Upper lobe of right lung (tissue), 1 donor: ENCODE measurements at places on chromosomes 3 and 15. TPM values are rescaled to one million over a fixed set of nuclear protein-coding genes. Genes with fewer than 3 reads are reported as not detected.

Gene GOLGA6L10
- total RNA-seq, result 0.23 TPM

Gene TMEM40
- not detected for total RNA-seq

Gene CIDEC
- total RNA-seq, result not detected

Gene ITIH1
- total RNA-seq, result not detected

Gene GHSR
- total RNA-seq, result not detected

Gene CTNNB1
- 305 TPM for total RNA-seq

Gene PRR23E
- not detected for total RNA-seq

DNA sequence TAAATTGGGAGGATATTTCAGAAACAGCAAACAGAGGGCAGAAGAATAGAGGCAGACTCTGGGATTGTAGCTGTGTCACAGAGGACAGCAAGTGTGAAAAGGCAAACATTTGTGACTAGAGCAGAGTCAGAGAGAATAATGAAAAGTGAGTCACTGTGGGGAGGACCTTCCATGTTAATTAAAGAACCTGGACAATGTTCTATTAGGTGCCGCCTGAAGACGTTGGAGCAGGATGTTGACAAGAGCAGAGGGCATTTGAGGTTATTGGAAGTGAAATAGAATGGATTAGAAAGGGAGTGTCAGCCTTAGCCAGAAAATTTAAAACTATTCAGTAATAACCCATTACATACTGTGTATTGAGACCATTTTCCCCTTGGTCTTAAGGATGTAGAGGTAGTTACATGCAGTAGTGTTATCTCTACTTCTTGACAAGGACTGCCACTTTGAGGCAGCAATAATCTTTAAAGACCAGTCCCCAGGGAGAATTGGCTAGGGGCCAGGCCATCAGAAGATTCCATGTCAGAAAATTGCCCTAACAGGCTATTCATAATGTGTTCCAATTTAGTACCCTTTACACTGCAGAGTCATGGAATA is 5.8 kb downstream of the ACKR2 start:
- no peak overlapping the region for H3K27ac ChIP-seq
- H3K36me3 ChIP-seq, result no peaks in the 10 kb centered on the region
- no peak overlapping the region for H3K4me3 ChIP-seq

- no peak overlapping the region for H3K27ac ChIP-seq
- H3K27me3 ChIP-seq, result no peaks in the 10 kb centered on the region
- H3K36me3 ChIP-seq, result no peaks in the 10 kb centered on the region
- no peak overlapping the region for H3K4me3 ChIP-seq
These were observed 98.8 kb downstream of the MME start for GRCh38 chr3:155178810-155179436.

DNA sequence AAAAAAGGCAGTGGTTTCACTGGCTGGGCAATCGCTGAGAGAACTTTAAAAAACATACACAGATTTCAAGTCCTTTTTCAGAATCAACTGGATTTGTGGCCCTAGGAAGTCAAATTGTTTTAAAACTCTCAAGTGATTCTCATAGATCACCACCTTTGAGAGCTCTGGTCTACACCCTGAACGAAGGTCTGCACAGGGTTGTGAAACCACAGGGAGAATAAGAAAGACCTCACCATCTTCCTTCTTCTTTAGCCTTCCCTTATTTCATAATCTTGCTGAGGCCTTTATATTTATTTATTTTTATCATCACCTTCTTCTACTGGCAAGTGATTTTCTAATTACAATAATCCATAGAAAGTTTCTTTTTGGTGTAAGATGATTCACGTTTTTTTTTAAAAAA is 58.1 kb downstream of the FOXP1 start:
- H3K36me3 ChIP-seq, result no peaks in the 10 kb centered on the region
- H3K27me3 ChIP-seq, result no peaks in the 10 kb centered on the region
- no peak overlapping the region for H3K27ac ChIP-seq

DNA sequence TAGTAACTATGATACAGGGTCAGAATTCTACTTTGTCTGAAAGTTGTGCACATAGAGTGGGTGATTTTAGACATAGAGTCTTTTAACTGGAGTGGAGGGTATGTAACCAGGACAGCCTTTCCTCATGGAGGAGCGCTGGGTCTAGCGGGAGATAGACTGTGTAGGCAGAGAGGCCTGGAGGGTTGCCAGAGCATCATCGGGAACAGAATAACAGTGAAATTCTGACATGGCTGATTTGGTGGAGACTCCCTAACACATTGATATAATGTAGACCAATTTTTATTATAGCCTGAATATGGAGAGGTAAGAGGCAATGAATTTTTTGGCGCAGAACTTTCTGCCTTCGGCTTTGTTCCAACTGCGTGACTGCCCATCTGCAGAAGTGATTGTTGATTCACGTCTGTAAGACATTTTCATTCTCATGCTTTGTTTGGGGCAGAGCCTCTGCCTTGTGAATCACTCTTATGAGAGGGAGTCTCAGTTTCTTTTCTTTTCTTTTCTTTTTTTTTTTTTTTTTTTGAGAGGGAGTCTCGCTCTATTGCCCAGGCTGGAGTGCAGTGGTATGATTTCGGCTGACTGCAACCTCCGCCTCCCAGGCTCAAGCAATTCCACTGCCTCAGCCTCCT is 16.0 kb downstream of the LPP start:
- H3K36me3 ChIP-seq, result no peaks in the 10 kb centered on the region
- H3K4me1 ChIP-seq, result peaks cover 22% of the 10 kb centered on the region
- no peak for DNase-seq
- H3K27ac ChIP-seq, result no peak overlapping the region
- H3K27me3 ChIP-seq, result no peaks in the 10 kb centered on the region

DNA sequence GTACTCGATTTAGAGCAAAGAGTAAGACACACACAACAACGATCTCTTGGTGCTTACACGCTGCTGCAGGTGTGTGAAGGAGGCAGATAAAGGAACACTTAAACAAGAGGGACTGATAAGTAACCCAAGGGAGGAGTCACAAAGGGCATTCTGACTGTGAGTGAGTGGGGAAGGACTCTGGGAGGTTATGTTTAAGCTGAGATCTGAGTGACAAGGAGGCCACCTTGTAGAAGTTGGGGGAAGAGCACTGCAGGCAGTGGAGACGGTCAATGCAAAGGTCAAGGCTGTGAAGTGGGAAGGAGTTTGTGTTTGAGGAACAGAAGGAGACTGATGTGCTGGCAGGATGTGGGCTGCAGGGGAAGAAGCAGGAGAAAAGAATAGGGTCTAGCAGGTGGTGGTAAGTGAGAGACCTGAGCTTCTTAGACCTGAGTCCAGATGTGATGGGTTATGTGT is 63.1 kb downstream of the LPP start:
- H3K4me3 ChIP-seq, result no peak overlapping the region
- DNase-seq, result no peak
- H3K27ac ChIP-seq, result peak overlapping the region; percentile 13
- peaks cover 48% of the 10 kb centered on the region for H3K4me1 ChIP-seq
- H3K36me3 ChIP-seq, result no peaks in the 10 kb centered on the region

DNA sequence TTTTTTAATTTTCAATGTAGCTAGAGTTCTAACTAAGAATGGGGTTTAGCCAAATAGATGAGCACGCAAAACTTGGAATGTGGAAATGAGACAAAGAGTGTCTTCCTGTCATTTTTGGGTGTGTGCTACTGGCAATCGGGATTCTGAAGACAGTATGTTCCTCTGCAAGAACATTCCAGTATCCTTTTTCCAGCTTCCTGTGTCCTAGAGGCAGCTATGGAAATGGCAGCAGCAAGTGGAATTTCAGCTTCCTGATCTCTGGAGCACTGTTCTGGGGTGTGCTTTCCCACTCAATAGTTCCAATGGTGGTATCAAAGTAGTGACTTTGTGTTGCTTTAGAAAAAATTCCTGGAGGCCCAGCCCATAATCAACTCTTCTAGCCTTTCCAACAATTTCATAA is 642.9 kb upstream of the KCNMB2 start:
- H3K27me3 ChIP-seq, result no peaks in the 10 kb centered on the region
- no peak for DNase-seq
- H3K27ac ChIP-seq, result no peak overlapping the region
- no peak overlapping the region for H3K4me3 ChIP-seq

GRCh38 chr3:57048052-57048671 is 12.3 kb upstream of the SPATA12 start:
- no peaks in the 10 kb centered on the region for H3K36me3 ChIP-seq
- H3K27me3 ChIP-seq, result no peaks in the 10 kb centered on the region
- no peak for DNase-seq
- H3K4me1 ChIP-seq, result peaks cover 5% of the 10 kb centered on the region
- no peak overlapping the region for H3K27ac ChIP-seq

GRCh38 chr15:77352887-77353286 is 67.0 kb downstream of the PEAK1 start:
- H3K36me3 ChIP-seq, result no peaks in the 10 kb centered on the region
- no peak overlapping the region for H3K27ac ChIP-seq
- no peaks in the 10 kb centered on the region for H3K27me3 ChIP-seq
- peaks cover 4% of the 10 kb centered on the region for H3K4me1 ChIP-seq
- no peak overlapping the region for H3K4me3 ChIP-seq

- no peak for DNase-seq
- H3K4me1 ChIP-seq, result no peaks in the 10 kb centered on the region
- H3K27ac ChIP-seq, result no peak overlapping the region
- no peaks in the 10 kb centered on the region for H3K36me3 ChIP-seq
- H3K27me3 ChIP-seq, result no peaks in the 10 kb centered on the region
- H3K4me3 ChIP-seq, result no peak overlapping the region
These were observed 20.7 kb upstream of the ISLR2 start for GRCh38 chr15:74109713-74110112.

GRCh38 chr15:58477170-58477569 is 45.4 kb downstream of the LIPC start:
- H3K4me1 ChIP-seq, result peaks cover 36% of the 10 kb centered on the region
- H3K27ac ChIP-seq, result no peak overlapping the region
- H3K36me3 ChIP-seq, result no peaks in the 10 kb centered on the region
- DNase-seq, result no peak
